ENCODE measurements at places on chromosomes 2 and 18. TPM values are rescaled to one million over a fixed set of nuclear protein-coding genes. Genes with fewer than 3 reads are reported as not detected.
A peak's percentile ranks its signal among the peaks of the same experiment; 100 is the strongest.

Gene SERPINB3
- 0.28 TPM for total RNA-seq

Gene PROKR1
- total RNA-seq, result not detected

Gene PJVK
- 7.4 TPM for total RNA-seq

Gene CFAP65
- not detected for total RNA-seq

Gene COLEC12
- total RNA-seq, result not detected

Gene KCNIP3
- total RNA-seq, result 15.6 TPM

Gene SALL3
- not detected for total RNA-seq

DNA sequence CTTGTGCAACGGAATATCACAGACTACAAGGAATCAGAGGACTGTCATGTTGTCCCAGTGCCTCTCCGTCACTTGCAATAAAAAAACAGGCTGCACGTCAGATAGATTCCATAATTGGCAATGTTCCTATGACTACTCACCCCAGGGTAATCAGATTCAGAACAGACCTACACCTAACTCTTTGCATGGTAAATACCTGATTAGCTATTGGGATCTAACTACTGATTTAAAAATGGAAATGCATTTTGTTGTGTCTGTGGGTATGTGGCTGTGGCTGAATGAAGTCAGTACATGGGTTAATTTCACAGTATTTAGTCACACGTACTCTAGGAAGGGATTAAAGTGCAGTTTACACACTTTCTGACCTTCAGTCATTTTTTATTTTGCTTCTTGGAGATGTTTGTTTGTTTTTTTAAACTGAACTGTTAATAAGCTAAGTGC is 91.7 kb downstream of the SCN3A start:
- no peak for DNase-seq

DNA sequence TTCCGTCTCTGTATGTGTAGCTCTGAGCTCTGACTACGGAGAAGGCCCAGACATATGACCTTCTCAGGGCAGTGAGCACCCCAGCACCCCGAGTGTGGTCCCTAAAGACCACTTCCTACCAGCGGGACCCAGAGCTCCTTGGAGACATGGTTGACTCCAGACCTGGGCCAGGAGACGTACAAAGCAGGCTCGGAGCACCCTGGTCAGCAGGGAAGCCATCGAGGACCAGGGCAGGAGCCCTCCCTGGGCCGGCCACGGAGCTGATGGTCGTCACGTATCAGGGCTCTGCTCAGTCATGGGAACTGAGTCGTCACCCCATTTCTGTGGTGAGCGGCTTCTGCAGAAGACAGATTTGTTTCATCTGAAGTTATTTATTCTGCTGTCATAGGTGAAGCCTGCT is 12.8 kb upstream of the NEU4 start:
- no peak for DNase-seq

DNA sequence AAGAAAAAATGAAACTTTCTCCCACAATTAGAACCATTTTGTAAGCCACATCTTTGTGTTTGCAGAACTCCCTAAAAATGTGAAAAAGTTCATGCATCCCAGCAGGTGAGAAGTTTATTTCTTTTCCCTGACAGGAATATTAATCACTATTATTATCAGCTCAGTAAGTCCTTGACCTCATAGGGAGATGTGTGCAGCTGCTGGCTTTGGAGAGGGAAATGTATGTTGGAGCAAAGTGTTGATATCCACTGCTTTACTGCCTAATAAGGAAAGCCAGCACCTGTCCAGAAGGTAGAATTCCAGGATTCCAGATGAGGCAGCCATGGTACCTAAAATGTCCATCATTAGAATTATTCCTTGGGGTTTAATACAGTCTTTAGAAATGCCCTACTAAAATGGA is 35.8 kb upstream of the CCNT2 start:
- no peak for DNase-seq

- no peak for DNase-seq
These were observed 318.7 kb upstream of the ATP5MC3 start for GRCh38 chr2:175500255-175500654.

DNA sequence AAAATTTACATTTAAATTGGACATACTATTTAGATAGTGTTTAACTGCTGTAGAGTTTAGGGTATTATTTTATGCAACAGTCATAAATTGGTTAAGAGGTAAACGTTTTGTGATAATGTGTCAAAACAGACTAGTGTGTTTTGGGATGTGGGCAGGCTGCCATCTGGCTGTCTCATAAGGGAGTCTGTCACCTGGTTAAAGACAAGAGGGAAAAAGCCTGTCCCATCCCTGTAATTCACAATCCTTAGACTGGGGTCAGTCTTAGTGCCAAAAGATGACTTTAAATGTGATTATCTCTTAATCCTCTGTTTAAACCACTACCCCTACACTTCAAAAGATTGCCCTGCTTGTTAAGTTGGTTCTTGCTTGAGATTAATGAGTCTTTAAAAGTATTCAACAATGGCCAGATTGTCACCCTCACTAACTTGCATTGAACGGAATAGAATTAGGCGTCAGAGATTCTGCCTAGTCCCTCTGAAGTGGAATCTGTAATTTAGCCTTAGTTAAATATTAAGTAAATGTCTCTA is 59.2 kb downstream of the SGPP2 start:
- peak; percentile 35 for DNase-seq

- peak; percentile 31 for DNase-seq
These were observed 143.7 kb upstream of the TTC39C start for GRCh38 chr18:23870676-23871380.

- no peak for DNase-seq
These were observed 5.9 kb downstream of the SERPINB11 start for GRCh38 chr18:63708650-63709049.

GRCh38 chr2:106163948-106164545 is 30.1 kb downstream of the UXS1 start:
- DNase-seq, result no peak

- no peak for DNase-seq
These were observed 108.2 kb upstream of the CXCR4 start for GRCh38 chr2:136225950-136226835.

- no peak for DNase-seq
These were observed 15.1 kb upstream of the MBD2 start for GRCh38 chr18:54239601-54240000.

Data from MCF 10A (cell line).